ENCODE measurements at places on chromosomes 7 and 10.

- no peak for DNase-seq
These were observed 60.7 kb downstream of the CPED1 start for GRCh38 chr7:121049028-121049791.

GRCh38 chr10:14781763-14782162 lies 7.1 kb upstream of the FAM107B start:
- DNase-seq: no peak

DNA sequence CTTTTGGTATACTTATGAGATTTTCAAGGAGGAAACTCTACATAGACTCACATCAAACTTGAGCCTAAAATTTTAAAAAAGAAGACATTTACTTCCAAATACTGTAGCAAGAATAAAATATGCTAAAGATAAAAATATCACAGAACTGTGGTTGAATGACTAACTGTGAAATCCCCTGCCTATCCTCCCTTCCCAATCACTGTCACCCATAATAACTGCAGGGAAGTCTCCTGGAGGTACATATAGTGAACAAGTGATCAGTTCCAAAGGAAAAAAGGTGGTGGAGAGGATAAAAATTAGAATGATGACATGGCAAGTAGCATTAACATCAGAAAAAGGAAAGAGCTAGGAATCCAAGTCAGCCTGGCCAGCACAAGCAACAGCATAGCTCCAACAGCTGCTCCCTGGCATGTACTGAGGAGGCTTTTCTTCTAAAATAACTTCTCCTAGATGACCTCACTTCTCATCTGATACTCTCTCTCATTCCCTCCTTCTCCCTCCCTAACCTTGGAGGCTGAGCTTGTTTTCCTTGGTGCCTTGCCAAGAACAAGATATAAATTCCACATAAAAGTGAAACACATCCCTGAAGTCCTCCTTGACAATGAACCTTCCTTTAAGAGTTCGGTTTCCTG lies 124.0 kb downstream of the IQUB start:
- no peak for DNase-seq

DNA sequence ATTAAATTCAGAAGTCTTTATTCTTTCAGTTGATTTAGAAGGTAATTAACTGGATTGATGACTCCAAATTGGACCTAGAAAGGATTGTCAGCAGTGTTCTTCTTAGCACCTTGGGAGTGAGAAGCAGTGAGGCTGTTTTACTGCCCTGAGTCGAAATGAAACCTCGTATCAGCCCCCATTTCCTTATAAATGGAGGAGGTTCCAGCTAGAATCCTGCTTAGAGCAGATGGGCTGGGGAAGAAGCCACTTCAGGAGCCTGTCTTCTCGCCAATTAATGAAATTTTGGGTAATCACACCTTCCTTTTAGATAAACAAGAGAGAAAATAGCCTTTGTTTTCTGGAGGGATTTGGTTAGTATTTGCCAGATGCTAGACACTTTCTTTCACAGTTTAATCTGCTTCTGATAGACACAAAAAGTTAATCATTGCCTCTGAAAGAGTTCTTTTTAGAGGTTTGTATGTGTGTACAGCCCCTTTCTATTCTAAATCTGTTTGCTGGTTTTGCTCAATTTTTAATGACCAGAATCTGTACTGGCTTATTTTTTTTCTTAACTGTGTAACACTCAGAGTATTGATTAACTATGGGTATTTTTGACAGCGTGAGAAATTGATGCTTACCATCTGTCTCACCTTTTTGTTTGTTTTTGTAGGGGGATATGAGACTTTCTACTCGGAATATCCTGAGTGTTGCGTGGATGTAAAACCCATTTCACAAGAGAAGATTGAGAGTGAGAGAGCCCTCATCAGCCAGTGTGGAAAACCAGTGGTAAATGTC lies 4.6 kb downstream of the DUSP5 start:
- DNase-seq: no peak

GRCh38 chr10:77164616-77165311 lies 472.8 kb downstream of the KCNMA1 start:
- DNase-seq: no peak

- DNase-seq: no peak
These were observed 148.9 kb upstream of the SLC13A1 start for GRCh38 chr7:123348690-123349089.

Data from activated CD8-positive, alpha-beta memory T cell treated with anti-CD3 and anti-CD28 coated beads for 1 hour (primary cell).